ENCODE measurements at places on chromosomes 7 and 10.

DNA sequence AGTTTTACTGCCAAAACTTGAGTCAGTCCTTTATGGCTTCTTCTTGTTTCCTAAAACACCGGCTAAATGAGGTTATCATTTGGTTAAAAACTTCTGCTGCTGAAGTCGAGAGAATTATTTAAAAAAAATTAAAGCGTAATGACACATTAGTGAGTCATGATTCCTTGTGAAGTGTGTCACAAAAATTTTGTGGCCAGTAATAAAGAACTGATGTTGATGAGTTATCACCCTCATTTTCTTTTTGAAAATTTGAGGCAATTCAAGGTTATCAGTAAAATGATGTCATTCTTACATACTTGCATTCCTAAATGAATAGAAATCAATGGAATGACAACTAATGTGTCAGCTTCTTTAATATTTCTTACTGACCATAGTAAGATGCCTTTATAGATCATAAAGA, 427.4 kb downstream of the SORCS3 start:
- no peak for DNase-seq

- DNase-seq: no peak
Measured at GRCh38 chr10:130020651-130021382, 56.7 kb upstream of the EBF3 start.

DNA sequence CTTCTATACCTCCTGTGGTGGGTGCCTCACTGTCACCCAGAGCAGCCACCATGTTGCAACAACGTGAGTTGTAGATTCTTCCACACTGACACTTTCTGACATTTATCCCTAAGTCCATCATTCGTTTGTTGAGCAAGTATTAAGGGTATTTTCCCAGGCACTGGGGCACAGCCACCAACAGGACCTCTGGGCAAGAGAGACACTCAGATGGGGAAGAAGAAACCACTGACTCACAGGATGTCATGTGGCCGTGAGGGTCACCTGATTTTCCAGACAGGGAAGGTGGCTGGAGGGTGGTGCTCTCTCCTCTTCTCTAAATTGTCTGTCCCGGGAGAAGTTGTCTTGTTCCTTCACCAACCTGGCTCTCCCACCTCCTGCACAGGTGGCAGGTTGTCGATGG, 51.7 kb upstream of the PPIF start:
- no peak for DNase-seq

DNA sequence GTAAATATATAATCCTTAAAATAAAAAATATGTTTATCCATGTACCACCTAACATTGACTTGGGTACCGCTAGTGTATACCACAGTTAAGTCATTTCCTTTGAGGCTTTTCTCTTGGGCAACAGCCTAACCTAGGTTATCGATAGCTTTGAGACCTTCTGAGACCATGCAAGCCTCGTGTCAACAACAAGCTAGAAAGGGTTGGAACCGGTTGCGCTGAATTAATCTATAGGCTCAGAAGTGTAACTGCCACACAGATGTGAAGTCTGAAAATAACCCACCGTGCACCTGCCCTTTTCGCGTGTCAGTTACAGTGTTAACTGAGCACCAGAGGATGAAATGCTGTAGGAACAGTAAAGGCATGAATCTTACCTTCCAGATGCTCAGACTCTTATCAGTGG, 59.8 kb downstream of the ARID5B start:
- DNase-seq: no peak
